ENCODE measurements at places on chromosomes 6 and 20.

- no peak for DNase-seq
These were observed at the start of gene OLIG3 for GRCh38 chr6:137494281-137494987. Gene OLIG3 (minus strand): TSS chr6:137494394. CDS start chr6:137494170, 224 bp downstream.

- no peak for DNase-seq
These were observed 96.6 kb upstream of the SUPT3H start for GRCh38 chr6:45474376-45474775.

DNA sequence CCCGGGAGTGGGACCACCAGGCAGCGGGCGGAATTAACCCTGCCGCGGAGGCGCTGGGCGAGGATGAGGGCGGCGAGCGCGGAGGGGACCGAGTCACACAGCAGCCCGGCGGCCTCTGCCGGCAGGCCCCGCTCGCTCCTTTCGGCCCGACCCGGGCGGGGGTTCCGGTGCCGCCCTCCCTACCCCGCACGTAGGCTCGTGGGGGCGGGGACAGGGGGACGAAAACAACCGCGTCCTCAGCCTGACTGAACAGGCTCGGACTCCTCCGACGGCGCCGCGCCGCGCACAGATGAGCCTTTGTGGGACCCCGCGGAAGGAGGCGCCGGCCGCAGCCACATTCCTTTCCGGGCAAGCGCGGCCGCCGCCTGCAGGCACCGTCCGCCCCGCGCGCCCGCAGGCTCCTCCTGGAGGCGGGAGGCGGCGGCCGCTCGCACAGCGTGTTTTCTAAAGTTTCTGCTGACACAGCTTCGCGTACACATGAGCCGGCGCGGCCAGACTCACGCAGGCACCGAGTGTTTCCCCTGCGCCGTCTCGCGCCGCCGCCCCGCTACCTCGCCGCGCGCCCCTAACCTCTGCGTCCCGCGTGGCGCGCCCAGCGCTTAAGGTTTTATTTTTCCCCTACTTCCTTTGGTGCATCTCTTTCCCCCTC is 244.3 kb downstream of the ARID1B start:
- DNase-seq, result peak; percentile 81

DNA sequence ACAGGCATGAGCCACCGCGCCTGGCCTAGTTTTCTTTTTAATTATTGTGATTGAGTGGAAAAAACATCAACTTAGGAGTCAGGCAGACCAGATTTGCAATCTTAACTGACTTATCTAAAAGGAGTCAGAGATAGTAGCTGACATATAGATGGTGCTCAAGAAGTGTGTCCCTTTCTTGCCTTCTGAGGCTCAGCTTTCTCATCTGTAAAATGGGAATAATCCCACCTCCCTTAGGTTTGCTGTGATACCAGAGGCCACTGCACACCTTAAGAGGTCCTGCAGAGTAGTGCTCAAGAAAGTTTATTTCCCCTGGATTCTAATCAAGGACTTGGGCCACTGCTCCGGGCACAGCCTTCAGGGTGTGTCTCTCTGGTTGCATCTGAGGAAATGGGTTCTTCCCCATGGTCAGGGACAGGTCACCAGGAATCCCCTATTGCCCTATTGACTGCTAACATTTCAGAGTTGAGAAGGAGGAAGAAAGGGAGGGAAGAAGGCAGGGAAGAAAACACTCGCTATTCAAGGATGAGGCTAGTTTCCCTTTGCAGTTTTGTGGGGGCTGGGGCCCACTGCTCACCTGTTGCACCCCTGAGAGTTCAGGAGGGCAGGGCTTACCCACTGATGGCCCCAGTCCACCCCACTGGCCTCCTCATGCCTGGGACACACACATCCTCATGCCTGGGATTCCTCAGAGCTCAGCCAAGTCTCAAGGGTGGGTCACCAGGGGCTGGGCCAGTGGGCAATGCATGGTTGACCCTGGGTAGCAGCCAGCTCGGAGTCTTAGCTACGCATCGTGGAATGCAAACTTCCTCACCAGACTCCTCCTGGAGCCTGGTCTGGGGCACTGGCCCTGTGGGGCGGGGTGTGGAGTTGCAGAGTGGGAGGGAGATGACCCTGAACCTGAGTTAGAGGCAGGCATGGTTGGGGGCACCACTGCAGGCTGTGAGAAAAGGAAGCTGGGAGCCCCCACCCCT is 21.2 kb downstream of the C6orf132 start:
- no peak for DNase-seq

- no peak for DNase-seq
These were observed 54.1 kb downstream of the MAFB start for GRCh38 chr20:40634891-40635290.

- no peak for DNase-seq
These were observed 83.9 kb upstream of the AFDN start for GRCh38 chr6:167742719-167743303.

GRCh38 chr20:52500157-52500556 is 308.6 kb upstream of the ZFP64 start:
- no peak for DNase-seq

DNA sequence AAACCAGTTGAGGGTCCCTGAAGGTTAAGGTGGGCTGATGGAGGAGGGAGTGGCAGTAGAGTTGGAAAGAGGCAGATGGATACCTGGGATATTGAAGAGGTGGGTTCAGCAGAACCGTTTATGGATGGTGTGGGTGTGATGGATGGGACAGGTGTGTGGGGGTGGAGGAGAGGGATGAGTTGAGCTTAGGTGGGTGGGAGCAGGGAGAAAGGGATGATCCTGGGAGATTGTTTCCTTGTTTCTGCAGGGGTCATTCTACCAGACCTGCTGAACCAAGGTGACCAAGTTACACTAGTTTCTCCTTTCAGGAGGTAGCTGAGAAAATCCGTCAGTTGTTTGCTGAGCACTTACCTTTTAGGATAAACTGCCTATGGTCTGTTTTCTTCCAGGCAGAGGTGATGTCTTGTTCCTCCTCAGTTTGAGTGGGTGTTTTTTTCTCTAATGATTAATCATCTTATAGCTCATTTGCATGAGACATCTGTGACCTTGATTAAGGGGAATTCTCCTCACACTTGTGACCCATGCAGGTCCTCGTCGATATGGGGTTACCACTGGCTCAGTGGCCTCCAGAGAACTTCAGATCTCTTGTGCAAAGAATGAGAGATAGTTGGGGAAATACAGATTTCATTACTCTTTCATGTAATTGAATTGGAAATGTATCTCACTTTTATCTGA is 53.0 kb downstream of the FARS2 start:
- DNase-seq, result no peak

GRCh38 chr6:87832025-87832825 is 130.2 kb upstream of the AKIRIN2 start:
- DNase-seq, result peak; percentile 83

DNA sequence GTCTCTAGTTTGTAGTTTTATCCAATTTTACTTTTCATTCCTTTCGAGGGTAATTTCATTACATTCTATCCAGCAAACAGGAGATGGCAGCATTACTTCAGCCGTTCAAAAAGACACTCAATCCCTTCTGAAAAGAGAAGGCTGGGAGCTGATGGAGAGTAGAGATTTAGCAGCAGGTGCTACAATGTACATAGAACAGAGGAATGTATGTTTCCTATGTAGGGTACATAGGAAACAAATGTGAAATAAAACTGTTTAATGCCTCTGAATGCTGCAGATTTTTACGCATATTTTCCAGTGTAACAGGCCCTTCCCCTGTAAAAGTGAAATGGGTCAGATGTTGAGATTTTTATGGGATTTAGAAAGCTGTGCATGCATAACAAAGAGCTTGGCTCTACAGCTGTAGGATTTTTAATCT is 16.0 kb downstream of the RPS12 start:
- peak; percentile 13 for DNase-seq

GRCh38 chr6:40406175-40406574 is 181.0 kb downstream of the LRFN2 start:
- no peak for DNase-seq

DNA sequence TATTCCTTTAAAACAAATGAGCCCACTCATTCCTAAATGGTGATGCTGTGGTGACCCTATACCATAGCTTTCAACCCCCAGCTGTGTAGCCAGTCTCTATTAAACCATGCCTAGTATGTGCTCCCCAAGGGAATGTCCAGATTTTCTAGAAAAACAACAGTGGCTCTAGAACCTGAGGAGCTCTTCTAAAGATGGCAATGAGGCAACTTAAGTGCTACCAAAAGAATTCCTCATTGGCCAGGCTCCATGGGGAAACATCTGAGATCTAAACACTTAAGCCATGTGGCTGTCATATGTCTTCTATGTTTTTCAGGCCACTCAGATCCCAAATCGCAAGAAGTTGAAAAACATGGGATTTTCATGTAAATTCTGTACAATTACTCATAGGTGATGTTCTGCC is 191.0 kb downstream of the TPBG start:
- no peak for DNase-seq

GRCh38 chr6:48036316-48036715 is 74.7 kb downstream of the PTCHD4 start:
- DNase-seq, result no peak

GRCh38 chr6:148323344-148323743 is 19.3 kb upstream of the SASH1 start:
- DNase-seq, result no peak

GRCh38 chr6:90502866-90503407 is 83.9 kb downstream of the MAP3K7 start:
- no peak for DNase-seq

- DNase-seq, result no peak
These were observed 41.1 kb downstream of the HNF4A start for GRCh38 chr20:44396369-44397130.

- DNase-seq, result peak; percentile 51
These were observed 746 bp downstream of the NUP153 start for GRCh38 chr6:17705778-17706579.

- DNase-seq, result no peak
These were observed 568.7 kb upstream of the RNF217 start for GRCh38 chr6:124393536-124393935.

GRCh38 chr20:9966966-9967365 is 67.8 kb upstream of the ANKEF1 start:
- peak; percentile 24 for DNase-seq

DNA sequence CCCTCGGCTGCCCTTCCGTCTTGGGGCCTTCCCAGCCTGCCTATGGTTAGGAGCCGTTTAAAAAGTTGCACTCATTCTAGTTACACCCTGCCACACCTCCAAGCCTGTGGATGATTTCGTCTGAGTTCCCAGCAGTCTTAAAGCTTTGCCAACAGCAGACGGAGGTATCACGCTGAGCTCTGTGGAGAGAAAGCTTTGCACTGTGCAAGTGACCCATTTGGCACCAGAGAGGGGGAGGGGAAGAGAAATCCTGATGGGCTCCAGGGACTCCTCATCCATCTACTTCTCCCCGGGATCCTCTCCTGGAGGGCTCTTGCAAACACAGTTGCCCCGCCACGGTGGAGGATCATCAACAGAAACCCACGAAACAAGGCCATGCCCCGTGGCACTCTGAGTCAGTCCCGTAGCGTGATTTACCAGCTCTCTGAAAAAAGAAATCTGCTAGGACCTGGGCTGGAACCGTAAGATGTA is 98.8 kb upstream of the CITED2 start:
- DNase-seq, result no peak

GRCh38 chr6:141848029-141848890 is 284.5 kb upstream of the GJE1 start:
- DNase-seq, result no peak

- DNase-seq, result no peak
These were observed 63.0 kb downstream of the PTPN1 start for GRCh38 chr20:50572938-50573777.

DNA sequence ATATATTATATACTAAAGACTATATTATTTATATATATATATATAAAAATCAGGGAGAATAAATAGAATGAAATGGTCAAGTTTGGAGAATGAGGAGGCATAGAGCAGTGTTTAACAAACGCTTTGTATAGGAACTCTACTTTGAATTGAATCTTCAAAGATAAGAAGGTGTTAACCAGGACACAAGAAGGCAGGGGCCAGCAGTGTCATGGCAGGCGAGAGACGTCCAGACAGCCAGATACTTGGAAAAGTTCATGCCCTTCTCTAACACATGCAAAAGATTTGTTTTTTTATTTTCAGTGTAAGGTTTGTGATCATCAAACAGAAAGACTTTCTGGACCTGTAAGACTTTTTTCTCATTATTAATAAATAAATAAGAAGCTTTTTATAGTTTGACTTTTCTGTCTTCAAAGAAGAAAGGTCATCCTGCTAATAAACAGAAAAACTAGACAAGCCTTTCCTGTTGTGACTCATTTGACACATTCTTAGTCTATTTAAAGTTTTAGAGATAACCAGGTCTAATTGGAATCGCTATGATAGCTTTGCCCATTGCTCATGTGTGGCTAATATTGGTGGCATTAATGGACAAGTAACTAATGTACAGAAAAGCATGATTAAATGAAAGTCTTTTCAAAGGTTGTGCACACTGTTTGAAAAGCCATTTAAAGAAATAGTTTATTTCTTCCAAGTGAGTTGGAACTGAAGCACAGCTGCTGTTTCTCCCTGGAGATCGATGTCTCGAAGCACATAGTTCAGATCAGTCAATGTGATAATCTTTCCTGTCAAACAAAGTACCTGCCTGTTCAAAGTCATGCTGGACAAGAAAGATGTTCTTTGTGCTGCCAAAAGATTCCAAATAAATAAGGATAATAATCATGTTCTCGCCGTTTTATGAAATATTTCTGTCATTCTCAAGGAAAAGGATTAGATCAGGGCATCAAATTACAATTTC is 420.4 kb upstream of the OPRM1 start:
- DNase-seq, result no peak

GRCh38 chr6:39880594-39880993 is 53.7 kb downstream of the MOCS1 start:
- DNase-seq, result no peak

- DNase-seq, result no peak
These were observed 211.9 kb downstream of the ZNF217 start for GRCh38 chr20:53381568-53382262.

- no peak for DNase-seq
These were observed 38.0 kb downstream of the ITPR3 start for GRCh38 chr6:33658982-33659689.

- DNase-seq, result no peak
These were observed 23.5 kb downstream of the PTCHD4 start for GRCh38 chr6:48087448-48087847.

DNA sequence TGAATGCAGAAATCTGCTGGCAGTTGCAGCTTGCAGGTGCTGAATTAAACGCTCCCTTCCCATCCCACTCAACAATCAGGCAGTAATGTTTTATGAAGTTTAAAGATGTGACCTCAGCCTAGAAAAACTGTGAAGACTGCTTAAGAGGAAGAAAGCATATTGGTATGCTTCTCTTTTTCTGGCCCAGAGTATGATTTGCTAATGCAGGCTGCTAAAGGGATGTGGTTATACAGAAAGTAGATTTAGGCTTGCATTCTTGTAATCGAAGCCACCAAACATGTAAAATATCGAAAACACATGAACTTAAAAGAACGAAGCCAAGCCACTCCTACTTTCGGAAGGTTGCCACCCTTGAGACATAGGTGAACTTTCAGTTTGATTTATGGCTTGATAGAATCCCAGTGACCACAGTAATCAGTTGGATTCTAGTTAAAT is 40.7 kb downstream of the MAP3K5 start:
- DNase-seq, result peak; percentile 88

DNA sequence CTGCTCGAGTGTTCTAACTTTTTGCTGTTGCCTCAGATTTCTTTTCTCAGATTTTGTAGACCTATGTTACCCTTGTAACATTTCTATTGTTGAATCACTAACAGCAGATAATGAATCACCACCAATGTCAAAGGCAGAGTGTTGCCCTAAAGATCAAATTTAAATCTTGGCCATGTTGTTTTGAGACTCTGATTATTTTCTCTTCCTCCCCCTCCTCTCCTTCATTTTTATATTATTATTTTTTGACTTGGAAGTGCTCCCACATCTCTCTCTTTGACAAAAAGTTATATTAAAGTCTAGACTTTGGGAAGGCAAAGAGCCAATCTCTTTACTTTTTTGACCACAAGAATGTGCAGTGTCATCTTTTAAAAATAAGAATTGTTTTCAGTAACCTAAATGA is 422.7 kb downstream of the NKAIN2 start:
- DNase-seq, result no peak
